T-helper 2 cell (primary cell): ENCODE measurements at places on chromosomes 11 and 22.

DNA sequence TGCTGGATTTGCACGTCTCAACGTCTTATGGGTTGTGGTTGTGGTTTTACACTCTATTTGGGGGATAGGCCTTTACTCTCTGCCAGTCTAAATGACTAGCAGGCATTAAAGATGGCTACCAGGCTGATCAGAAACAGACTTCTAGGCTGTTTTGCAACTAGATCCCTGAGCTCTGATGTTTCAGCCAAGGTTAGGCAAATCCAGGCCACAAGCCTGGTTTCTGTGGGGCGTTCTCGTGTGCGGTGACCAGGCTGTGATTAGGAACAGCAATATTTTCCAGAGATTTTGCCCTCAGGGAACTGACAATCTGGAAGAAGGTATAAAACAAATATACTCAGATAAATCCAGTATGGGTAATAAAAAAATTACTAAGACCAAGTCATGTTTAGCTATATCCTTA lies 502.4 kb downstream of the INSC start:
- DNase-seq: no peak

DNA sequence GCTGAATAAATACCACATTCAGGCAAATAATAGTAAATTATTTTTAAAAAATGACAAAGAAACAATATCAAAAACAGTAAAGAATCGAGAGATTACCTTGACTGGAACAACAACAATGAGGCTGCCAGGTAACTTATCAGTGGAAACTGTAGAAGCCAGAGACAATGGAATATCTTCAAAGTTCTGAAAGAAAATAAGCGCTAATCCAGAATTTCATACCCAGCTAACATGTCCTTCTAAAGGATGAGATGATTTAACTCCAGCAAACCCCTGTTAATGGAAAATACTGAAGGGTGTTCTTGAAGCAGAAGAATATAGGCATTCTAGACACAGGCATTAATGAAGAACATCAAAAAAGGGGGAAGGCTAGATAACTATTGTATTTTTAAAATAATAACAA lies 20.7 kb upstream of the SCUBE2 start:
- DNase-seq: no peak

- DNase-seq: peak; percentile 75
Observed at GRCh38 chr11:2151500-2152257, 9.3 kb downstream of the INS start.

DNA sequence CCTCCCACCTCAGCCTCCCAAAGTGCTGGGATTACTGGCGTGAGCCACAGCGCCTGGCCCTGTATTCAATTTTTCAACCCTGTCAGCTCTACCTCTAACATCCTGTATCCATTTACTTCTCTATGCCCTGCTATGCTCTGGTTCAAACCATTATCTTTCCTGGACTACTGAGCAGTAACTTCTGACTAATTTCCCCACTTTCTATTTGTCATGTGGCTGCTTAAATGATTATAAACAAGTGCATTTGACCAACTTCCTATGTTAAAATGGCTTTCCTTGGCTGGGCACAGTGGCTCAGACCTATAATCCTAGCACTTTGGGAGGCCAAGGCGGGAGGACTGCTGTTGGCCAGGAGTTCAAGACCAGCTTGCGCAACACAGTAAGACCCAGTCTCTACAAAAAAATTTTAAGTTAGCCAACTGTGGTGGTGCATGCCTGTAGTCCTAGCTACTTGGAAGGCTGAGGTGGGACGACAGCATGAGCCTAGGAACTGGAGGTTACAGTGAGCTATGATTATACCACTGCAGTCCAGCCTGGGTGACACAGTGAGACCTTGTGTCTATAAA lies 2.1 kb downstream of the MED19 start:
- no peak for DNase-seq

GRCh38 chr11:99170591-99170990 lies 149.8 kb downstream of the CNTN5 start:
- DNase-seq: no peak
